ENCODE measurements at places on chromosomes 13 and 19.

DNA sequence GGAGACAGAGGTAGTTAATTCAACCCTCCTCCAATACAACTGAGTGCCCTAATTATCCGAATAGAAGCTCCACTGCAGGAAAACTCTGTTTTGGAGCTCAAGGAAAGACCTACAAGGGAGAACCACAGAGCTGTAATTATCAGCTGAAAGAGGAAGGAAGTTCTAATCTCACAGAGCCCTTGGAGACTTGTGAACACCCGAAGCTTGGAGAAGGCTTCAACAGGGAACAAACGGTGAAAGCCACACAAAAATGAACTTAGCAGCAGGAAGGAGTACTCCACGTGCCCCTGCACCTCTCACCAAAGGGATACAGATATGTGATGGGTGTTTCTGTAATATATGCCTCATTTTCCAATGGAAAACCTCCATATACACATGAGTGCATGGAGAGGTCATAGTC, 61.1 kb downstream of the IRS2 start:
- DNase-seq: no peak

GRCh38 chr19:33953592-33953991, 156.9 kb downstream of the KCTD15 start:
- no peak for DNase-seq

- no peak for DNase-seq
Observed at GRCh38 chr13:26503826-26504594, 53.5 kb upstream of the WASF3 start.

- no peak for DNase-seq
Observed at GRCh38 chr13:95258619-95259194, 42.5 kb downstream of the ABCC4 start.

DNA sequence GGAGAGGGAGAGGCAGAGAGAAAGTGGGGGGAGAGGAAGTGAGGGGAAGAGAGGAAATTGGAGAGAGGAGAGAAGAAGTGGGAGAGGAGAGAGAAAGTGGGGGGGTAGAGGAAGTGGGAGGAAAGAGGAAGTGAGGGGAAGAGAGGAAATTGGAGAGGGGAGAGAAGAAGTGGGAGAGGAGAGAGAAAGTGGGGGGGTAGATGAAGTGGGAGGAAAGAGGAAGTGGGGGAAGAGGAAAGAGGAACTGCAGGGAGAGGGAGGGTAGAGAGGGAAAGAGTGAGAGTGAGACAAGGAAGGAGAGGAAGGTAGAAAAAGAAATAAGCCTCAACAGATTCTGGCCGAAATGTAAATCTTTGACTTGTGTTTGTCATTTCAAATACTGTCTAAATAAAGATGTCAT, 146.6 kb downstream of the KLF12 start:
- DNase-seq: no peak

DNA sequence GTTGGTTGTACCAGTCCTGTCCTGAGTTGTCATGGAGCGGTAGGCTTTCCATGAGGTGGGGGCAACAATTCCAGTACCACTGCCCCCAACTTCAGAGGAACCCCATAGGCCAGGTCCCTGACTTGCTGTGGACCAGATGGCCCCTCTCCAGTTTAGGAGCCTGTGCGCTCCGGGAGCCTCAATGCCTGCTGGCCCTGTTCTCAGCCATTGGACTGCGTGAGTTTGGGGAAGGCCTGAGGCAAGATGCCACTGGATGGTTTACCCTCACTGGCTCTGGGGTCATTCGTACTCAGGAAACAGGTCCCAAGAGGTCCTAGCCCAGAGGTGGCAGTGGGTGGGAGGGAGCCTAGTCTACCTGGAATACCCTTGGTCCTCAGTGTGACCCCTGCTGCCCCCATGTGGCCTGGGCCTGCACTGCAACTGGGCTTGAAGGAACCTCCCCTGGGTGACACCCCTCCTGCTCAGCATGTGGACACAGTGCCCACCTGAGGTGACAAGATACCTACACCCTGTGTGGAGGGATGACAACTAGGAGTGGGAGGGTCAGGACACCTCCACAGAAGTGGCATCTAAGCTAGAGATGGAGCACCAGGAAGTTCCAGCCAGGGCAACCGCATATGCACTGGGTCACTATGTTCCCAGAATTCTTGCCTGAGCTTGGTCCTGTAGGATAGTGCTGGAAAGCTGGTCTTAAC, 6.0 kb upstream of the PRR19 start:
- DNase-seq: peak; percentile 94

- DNase-seq: no peak
Observed at GRCh38 chr13:60838581-60838980, 441.6 kb downstream of the TDRD3 start.

GRCh38 chr19:8370176-8371010, 6.4 kb downstream of the ANGPTL4 start:
- DNase-seq: no peak

- DNase-seq: no peak
Observed at GRCh38 chr13:92984151-92984550, 242.5 kb upstream of the GPC6 start.

DNA sequence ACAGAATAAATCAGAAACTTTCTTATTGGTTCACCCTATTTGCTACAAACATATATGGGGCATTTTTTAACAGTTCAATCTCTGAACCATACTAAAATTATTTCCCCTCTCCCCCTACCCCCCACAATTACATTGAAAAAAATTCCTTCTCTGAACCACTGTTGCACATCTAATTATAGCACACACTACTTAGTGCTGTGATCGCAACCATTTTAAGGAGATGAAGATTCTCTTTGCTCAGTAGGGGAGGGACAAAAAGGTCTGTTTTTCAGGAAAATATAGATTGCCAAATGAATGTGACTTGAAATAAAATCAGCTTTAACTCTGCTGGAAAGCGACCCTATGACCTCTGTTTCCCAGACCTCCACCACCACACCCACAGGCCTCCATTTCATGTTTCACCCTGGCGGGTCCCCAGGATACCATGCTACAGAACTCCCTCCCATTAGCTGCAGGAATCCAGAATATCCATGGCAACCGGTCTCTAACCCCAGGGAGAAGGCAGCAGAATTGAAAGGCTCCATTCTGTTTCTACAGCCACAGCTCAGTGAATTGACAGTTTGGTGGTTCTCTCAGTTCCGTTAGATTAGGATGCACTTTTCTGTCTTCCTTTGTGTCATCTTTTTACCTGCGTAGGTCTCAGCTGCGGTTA, 286.3 kb downstream of the TBC1D4 start:
- DNase-seq: no peak

- DNase-seq: peak; percentile 45
Observed at GRCh38 chr19:3849092-3849491, 19.7 kb downstream of the ZFR2 start.

- no peak for DNase-seq
Observed at GRCh38 chr19:676339-677105, at the start of gene FSTL3. TSS of gene FSTL3 (plus strand) at chr19:676392. CDS start at chr19:676424, 32 bp downstream.

DNA sequence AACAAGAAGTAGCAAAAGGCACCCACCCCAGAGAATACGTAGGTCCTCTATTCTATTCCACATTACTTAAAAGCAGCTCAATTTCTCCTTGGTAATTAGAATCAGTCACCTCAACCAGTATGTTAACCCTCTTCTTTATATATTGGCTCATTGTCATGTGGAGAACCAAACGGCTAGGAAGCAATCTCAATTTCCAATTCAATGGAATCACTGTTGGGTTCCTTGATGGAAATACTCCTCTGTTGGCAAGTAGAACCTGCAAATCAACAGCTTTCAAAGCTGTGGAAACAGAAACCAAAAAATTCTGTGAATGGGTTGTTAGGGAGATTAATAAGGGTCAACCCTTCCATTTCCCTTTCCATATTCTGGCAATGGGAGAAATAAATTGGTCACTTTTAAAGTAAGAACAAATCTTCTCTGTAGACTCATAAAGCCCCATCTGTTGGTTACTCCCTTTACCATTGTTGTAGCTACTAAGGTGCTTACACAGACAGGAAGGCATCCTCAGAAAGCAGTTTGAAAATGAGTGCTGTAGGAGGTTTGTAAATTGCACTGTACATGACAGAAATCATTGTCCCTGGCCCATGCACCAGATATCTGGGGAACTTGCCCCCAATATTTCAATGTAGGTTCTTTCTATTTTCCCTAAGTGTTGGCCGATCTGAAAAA, 138.6 kb upstream of the UFM1 start:
- no peak for DNase-seq

DNA sequence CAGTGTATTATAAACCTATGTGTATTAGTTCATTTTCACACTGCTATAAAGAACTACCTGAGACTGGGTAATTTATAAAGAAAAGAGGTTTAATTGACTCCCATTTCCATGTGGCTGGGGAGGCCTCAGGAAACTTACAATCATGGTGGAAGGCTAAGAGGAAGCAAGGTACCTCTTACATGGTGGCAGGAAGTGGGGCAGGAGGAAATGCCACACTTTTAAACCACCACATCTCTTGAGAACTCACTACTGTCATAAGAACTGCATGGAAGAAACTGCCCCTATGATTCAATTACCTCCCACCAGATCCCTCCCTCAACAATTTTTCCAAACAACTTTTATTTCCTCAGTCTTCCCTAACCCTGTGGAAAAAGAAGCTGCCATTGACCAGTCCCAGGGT, 14.5 kb upstream of the TPP2 start:
- DNase-seq: no peak

GRCh38 chr13:77374786-77375185, 47.9 kb upstream of the MYCBP2 start:
- DNase-seq: no peak

DNA sequence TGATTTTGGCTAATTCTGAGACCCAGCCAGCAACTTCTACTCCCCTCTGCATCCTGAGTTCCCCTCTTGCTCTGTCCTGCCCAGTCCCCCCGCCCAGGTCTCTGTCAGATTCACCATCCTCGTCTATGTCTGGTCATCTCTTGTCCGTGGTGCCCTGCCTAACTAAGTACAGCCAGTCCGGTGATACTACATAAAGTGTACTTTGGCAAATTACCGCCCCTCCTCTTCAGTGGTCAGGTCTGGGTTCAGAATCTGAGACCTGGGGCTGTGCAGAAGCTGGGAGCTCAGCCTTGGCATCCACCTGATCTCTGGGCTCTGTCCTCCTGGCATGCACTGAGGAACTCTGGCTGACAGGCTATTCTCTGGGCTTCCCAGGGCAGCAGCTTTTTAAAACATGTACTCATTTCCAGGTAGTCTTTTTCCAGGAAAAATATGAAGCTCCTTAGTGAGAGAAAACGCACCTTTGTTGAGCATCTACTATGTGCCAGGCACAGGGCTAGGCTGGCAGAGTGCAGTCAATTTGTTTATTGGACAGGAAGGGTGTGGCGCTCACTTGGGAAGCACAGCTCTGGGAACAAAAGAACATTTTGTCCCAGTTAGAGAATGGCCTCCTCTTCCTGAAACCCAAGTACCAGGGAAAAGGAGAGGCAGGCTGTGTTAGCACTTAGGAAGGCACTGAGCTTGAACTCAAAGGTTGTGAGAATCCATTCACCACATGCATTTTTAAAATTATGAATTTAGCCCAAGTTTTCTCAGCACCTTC, 88.9 kb downstream of the TSHZ3 start:
- DNase-seq: no peak

DNA sequence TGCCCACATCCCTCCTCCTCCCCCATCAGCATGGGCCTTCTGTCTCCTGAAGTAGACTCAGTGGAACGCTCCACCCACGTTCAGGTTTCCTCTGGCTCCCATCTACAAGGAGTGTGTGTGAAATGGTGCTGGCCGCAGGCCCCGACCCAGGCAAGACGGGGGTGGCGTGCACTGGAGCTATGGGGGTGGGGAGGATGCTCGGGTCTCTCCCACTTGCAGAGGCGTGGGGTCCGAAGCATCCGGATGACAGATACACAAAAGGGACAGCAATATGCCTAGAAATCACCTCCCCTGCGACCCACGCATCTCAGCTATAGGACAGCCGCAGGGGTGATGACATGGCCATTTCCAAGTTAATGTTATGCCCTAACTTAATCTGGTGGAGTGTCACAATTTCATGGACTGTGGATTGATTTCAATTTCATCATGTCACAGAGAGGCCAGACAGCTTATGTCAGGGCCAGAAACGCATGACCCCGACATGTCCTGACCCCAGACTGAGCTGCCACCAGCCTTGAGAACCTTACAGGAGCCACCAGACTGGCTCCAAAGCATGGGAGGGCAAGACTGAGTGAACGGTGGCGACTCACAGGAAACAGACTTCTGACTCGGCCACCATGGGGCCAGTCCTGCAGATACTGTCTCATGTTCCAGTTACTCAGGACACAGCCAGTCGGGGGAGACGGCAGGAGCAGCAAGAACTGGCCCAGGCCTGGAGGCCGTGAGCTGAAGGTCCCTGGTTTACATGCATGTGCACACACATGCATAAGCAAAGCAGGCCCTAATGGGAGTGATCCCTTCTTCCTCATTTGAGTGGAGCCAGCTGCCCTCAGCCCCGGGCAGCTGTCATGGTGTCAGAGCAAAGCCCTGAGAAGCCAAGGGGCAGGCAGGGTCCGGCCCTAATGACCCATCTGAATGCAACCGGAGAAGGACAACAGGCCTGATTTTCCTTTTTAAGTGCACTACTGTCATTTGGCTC, 82.2 kb downstream of the SLC7A1 start:
- DNase-seq: no peak

DNA sequence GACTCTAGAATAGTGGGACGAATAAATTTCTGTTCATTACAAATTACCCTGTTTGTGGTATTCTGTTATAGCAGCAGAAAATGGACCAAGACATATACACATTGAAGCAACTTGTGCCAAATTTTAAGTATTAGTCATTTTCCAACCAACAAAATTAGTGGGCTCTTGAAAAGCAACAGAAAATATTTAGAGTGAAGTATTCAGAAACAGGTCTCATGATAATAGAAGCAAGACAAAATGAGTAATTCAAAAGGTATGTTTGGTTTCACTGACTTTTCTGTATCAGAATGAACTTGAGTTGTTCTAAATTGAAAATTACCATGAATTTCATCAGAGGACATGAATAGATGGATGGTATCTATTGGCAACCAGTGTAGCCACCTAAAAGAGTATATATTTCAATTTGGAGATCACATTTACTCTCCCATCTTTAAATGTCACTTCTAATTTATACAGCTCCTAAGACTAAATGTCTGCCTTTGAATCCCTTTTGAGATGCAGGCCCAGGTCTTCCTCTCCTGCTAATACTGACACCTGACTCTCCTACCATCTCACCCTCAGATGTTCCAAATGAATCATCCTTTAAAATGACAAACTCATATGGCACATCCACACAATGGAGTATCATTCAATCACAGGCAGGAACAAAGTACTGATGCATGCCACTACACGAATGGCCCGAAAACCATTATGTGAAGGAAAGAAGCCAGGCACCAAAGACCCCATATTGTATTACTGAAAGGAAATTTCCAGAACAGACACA, 40.7 kb upstream of the DOCK9 start:
- no peak for DNase-seq

- no peak for DNase-seq
Observed at GRCh38 chr13:33080972-33081590, 64.9 kb downstream of the KL start.

GRCh38 chr13:51524829-51525566, 59.3 kb upstream of the WDFY2 start:
- no peak for DNase-seq

DNA sequence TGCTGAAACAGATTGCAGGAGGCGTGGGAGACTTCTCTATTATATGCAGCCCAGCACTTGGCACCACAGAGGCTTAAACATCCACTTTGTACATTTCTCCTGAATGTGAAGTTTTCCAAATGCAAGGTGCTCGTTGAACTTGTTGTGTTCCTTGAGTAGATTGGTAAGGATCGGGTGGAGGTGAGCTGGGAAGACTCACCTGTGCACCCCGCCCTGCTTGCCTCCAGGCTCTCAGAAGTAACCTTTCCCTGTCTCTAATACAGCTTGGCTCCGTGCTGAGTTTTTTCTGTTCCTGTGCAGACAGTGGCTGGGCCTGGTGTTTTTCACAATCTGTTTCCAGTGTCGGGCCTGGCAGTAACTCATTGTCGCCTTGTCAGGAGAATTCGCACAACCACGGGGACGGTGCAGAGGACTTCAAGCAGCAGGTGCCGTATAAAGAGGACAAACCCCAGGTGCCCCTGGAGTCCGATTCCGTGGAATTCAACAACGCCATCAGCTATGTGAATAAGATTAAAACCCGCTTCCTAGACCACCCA, 12.3 kb downstream of the SIN3B start:
- DNase-seq: no peak

Data from stimulated activated naive CD8-positive, alpha-beta T cell treated with anti-CD3 and anti-CD28 coated beads, Interleukin-15, Interleukin-2, amounts not matched to agents 100 U/mL and 50 U/mL, for 24 hours (primary cell).